ENCODE measurements at places on chromosomes 5 and 9. TPM values are rescaled to one million over a fixed set of nuclear protein-coding genes. Genes with fewer than 3 reads are reported as not detected.

LRRC70 gene
- total RNA-seq, result 1.4 TPM

GZMA gene
- total RNA-seq, result not detected

ARHGEF37 gene
- 1.6 TPM for total RNA-seq

TCF7 gene
- total RNA-seq, result 1.8 TPM

TMEM174 gene
- total RNA-seq, result not detected

PRSS3 gene
- 0.39 TPM for total RNA-seq

ANKRD18B gene
- not detected for total RNA-seq

PCDHA7 gene
- 0.13 TPM for total RNA-seq

TLX3 gene
- total RNA-seq, result not detected

VLDLR gene
- 29.2 TPM for total RNA-seq

SPATA31E1 gene
- total RNA-seq, result not detected

PRR16 gene
- 26.3 TPM for total RNA-seq

CORO2A gene
- 0.91 TPM for total RNA-seq

CCDC192 gene
- not detected for total RNA-seq

CCNB1 gene
- total RNA-seq, result 69.0 TPM

NOXA1 gene
- total RNA-seq, result 0.39 TPM

GARIN3 gene
- total RNA-seq, result not detected

DEPDC1B gene
- total RNA-seq, result 5.1 TPM

All from articular chondrocyte of knee joint (primary cell).